ENCODE measurements at places on chromosomes 1 and 21.
A peak's percentile ranks its signal among the peaks of the same experiment; 100 is the strongest.

- no peak for DNase-seq
Observed at GRCh38 chr1:201356236-201356635, 21.2 kb downstream of the TNNT2 start.

DNA sequence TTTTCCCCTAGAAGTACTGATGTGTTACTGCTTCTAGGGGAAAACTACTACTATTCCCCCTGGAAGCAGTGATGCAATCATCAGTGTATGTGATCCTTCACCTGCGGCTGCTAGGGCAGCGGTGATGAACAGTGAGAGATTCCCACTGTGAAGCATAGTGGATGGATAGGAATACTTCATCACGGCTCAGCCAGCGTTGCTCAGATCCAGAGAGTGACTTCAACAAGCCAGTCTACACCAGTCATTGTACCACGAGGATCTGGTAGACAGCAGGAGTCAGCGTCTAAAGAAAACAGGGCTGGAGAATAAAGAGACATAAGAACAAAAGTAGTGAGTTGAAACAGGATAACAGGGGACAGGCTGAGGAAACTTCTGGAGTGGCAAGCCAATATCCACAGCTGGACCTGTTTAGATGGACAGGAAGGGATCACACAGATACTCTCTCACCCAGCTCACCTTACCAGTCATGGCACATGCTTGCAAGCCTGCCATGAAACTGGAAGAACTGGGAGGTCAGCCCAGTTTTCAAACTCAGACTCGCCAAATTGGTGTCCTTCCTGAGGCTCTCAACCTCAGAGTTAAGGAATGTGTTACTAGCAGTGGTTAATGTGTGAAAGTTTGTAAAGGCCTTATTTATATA is 42.4 kb upstream of the LRRC52 start:
- DNase-seq, result no peak

- DNase-seq, result no peak
Observed at GRCh38 chr1:172399756-172400721, 20.4 kb upstream of the C1orf105 start.

DNA sequence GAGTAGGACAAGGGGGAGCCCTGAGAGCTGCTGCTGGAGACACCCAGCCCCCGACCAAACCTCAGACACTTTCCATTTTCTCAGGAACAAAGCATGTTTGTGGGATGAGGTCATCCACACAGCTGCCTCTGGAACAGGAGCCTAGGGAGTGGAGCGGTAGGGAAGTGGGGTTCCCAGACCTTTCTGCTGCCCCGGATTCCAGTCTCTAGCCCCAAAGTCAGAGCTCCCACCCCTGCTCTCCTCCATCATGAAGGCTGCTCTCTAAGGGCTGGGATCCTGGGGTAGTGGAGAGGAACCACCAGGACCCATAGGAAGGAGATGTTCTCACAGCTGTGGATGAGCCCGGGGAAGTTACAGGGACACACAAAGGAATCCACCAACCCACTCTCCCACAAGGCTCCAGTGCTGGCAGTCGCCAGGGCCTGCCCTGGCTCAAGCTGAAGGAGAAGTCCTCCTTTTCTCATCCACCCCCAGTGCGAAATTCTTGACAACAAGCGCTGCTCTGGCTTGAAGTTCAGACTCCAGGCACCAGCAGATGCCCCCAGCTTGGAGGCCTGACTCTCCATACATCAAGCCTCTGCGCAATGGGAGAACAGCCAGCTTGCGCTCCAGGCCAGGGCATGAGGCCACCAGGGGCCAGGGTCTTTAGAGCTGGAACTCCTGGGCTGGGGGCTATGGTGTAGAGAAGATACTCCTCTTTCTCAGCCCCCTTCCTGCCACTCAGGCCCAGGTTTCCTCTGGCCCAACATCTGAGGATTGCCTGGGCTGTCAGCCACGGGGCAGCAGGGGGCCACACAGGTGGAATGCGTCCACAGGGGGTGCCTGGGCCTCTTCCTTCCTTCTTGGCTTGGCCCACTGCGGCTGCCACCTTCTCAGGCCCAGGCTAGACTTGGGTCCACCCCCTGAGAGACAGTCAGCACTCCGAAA is 4.5 kb downstream of the FHL3 start:
- DNase-seq, result no peak

GRCh38 chr1:214002472-214002871 is 14.7 kb downstream of the PROX1 start:
- DNase-seq, result peak; percentile 78

GRCh38 chr1:66747501-66747900 is 4.8 kb upstream of the DYNLT5 start:
- no peak for DNase-seq

DNA sequence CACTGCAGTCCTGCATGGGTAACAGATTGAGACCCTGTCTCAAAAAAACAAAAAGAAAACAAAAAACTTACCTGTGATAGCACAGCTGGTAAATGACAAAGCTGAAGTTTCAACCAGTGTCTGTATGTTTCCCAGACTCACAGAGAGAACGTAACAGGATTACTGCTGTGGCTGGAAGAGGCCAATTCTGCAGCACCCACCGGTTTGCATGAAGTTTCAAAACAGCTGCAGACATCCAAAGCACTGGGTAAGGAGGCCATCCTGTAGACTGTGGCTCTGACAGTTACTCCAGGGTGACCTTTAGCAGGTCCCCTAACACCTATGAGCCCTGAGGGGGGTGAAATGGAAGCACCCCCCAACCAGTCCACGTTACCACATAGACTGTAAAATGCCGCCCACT is 7.5 kb downstream of the ID3 start:
- DNase-seq, result no peak

GRCh38 chr1:15884477-15884876 is 37.0 kb downstream of the SPEN start:
- DNase-seq, result no peak

DNA sequence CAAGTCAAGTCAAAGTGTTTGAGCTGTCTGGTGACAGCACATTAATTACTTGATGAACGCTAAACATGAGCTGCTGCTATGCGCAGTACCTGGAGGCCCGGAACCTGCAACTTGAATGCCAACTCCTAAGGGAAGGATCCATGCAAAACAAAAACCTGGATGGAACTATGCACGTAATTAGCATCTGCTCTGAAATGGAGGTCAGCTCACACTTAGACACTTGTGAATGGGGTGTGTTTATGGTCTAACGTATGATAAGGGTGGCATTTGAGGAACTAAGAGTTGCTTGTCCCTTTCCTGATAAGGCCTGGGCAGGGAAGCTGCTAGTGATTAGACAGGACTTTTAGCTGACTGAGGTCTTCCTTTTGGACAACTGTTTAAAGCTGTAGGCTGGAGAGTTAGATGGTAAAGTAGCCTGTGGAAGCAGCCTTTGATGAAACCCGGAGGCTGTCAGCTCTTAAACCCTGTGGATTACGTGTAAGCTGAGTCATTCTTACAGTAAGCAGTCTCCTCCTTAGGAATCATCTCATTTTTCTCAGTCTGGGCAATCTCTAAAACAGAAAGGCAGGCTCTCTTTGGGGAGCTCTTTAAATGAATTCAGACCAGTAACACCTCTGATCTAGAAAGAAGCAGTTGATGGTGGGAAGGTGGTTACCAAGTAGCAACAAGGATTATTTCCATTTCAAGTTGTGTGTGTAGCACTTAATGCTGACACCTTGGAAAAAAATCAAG is 6.8 kb downstream of the TENT5C start:
- no peak for DNase-seq

DNA sequence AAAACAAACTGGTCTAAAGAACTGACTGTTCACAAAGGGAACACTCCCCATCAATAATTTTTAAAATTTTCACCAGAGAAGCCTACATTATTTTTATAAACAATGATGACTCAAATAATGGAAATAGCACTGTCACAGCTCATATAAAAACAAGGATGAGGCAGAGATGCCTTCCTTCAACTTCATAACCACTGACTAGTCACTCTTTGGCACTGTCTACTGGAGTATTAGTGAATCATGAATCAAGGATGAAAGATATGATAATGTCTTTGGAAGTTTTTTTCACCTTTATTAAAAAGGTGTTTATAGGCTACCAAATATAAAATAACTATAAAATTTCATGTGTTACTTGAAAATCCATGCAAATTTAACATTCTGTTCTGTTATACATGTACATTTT is 316.9 kb downstream of the VAV3 start:
- no peak for DNase-seq

DNA sequence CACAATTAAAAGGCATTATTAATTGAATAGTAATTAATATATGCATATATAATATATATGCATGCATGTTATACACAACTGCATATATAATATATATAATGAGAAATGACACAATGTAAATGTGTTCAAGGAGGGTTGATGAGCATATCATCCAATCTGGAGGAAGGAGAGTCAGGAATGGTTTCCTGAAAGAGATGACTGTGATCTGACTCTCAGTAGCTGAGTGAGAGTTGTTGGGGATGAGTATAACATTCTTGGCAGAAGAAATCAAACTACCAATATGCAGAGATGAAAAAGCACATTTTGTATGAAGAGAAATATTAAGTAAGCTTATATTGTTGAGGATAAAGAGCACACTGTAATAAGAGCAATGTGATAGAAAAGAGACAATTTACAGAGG is 37.3 kb downstream of the F13B start:
- DNase-seq, result no peak

GRCh38 chr21:21001591-21002100 is 3.4 kb downstream of the NCAM2 start:
- DNase-seq, result no peak

DNA sequence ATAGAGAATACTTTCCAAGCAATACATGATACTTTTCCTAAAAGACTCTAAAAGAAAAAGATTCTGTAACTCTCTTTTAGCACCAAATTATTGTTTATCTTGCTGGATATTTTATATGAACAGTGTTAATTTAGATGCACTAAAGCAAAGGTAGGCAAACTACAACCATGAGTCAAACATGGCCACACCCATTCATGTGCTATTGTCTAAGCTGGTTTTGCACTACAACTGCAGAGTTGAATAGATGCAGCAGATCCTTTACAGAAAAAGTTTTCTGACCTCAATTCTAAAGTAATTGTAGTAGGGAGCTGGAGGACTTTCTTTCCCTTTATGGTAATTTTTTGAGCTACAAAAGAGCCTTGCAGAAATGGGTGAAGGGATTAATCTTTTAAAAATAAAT is 19.4 kb downstream of the BLZF1 start:
- DNase-seq, result no peak

- no peak for DNase-seq
Observed at GRCh38 chr1:172918478-172918877, 132.3 kb downstream of the TNFSF18 start.

GRCh38 chr1:97849345-97850340 is 71.2 kb downstream of the DPYD start:
- DNase-seq, result peak; percentile 59

DNA sequence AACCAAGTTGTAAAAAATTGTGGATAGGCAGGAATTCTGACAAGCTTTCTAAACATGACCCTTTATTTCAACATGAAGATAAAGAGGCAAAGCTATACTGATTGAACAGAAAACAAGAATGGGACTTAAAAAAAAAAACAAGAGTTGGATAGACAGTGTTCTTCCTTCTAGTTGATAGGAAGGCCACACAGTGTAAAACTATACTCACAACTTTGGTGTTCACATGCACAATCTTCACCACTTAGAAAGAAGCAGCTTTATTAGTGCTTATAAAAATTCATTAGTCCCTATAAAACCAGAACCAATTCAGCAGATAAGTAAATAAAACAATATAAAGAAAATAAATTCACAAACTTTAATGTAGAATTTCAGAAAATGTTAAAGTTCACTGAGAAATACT is 101.8 kb downstream of the AKT3 start:
- no peak for DNase-seq

DNA sequence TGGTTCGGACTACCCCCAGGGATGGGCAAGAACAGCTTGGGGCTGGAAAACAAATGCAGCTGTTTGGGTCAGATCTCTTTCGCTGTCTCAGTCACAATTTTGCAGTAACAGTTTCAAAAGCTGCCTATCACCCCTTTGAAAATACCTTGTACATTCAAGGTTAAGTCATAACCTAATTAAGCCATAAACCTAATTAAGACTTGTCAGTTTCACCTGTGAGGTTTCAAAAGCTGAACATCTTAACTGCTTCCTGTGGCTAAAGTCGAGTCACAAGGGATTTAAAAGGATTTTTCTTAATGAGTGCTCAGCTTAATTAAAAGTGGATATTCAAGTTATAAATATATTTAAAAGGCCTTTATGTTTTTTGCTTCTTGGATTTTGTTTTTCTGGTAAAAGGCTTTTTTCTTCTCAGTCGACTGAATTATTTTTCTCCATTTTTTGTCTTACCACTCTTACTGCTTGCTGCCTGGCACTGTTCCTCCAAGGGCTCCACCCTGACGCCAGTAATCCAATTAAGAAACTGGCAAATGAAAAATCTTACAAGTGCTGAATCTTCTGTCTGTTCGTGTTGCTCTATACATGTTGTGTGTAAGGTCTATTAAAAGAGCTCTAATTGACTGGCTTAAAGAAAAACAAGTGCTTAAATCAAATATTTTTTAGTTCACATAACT is 31.3 kb downstream of the CBR1 start:
- DNase-seq, result no peak

DNA sequence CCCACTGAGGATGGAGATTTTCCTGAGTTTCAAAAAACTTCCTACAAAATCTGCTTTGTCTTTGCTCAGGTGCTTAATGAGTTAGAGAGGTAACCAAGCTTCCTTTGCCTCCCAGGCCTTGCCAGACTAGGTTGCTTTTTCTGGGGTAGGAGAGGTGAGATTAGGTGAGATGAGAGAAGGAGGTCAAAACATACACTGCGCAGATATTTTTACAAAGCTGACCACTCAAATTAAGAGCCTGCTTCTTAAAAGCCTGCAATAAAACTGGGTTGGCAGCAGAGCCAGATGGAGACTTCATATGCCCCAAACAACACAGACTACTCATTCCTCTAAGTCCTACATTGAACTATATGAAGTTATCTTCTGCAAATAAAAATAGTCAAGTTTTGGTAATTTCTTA is 352.5 kb downstream of the NUF2 start:
- DNase-seq, result no peak

DNA sequence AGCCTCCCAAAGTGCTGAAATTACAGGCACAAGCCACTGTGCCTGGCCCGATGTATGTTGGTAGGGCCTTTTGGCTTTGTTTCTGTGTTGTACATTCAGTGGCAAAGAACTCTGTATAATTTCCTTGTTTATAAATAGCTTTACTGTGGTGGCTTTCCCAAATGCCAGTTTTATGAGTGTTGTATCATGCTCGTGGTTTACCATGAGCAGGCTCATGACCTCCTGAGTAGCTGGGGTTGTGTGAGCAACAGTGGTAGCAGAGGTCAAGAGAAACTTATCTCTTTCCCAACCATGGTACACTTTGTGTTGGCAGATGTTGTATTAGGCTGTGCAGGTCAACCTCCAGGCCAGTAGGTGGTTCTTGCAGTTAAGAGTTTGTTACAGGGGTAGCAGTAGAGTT is 420.4 kb upstream of the BEND5 start:
- no peak for DNase-seq

DNA sequence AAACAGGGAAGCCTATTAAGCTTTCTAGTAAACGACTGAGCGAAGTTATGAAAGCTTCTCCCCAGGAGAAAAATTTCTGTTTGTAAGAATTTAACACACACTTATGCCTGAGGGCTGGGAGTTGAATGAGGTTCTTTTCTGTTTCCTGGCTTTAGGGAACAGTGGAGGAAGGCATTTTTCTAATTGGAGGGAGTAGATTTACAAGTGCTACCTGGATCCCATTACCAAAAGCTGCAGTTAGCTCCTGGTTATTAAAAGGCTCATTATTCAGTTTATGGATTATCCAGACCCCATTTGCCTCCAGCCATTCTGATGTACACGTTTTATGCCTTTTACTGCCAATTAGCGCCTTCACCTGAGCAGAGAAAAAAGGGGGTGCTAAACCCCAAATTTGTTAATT is 7.5 kb downstream of the ST6GALNAC3 start:
- DNase-seq, result no peak

- no peak for DNase-seq
Observed at GRCh38 chr1:2526824-2527555, 594 bp upstream of the PANK4 start.

Measured in NCI-H1930 (cell line).